Osteoblast (primary cell): ENCODE measurements at places on chromosomes 5 and 9. TPM values are rescaled to one million over a fixed set of nuclear protein-coding genes. Genes with fewer than 3 reads are reported as not detected.

Gene ASPN
- 1.1 and 1.2 TPM in 2 replicates for total RNA-seq

DNA sequence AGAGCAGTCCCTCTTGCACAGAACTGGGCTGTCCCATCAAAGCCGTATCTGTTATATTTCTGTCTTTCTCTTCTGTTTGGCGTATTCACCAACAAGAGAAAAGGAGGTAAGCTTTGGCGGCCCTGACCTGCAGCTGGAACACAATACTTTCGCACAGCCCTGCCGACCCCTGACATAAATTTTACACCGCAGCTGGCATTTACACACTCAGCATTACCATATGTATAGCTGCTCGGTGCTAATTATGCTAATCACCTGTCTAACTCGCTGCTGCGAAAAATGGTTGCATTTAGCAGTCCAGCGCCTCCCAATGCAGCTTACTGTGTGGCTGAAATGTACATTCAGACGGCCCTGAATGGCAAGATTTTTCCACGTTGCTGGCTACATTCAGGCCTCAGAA, 20.8 kb downstream of the PTCH1 start:
- peak; percentile 21 for DNase-seq

GRCh38 chr5:119427060-119427459, 25.2 kb upstream of the HSD17B4 start:
- DNase-seq, result no peak

DNA sequence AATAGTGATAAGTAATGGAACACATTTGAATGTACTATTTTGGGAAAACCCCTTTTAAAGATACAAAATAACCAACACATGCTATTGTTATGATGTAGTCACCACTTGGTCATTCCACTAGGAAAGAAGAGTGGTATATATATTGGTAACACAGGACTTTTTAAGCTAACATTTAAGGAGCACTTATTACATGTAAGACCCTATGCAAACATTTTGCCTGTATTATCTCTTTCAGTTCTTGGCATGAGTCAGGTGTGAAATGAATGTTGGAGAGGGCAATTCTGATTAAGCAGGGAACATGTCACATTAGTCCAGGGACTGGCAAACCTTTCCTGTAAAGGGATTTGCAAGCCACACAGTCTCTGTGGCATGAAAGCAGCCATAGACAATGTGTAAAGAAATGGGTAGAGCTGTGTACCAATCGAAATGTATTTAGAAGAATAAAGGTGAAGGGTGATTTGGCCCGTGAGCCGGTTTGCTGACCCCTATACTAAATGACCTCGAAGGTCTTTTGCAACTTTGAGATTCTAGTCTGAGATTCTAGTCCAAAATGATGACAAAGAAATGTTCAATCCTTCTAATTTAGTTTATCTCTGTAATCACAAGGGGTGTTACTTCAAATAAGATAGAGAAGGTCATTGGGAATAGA, 15.3 kb downstream of the ABLIM3 start:
- no peak for DNase-seq
